Stimulated activated CD8-positive, alpha-beta memory T cell treated with anti-CD3 and anti-CD28 coated beads, Interleukin-4, amount 100 ng/mL, for 48 hours (primary cell): ENCODE measurements at places on chromosomes 13 and 19.

DNA sequence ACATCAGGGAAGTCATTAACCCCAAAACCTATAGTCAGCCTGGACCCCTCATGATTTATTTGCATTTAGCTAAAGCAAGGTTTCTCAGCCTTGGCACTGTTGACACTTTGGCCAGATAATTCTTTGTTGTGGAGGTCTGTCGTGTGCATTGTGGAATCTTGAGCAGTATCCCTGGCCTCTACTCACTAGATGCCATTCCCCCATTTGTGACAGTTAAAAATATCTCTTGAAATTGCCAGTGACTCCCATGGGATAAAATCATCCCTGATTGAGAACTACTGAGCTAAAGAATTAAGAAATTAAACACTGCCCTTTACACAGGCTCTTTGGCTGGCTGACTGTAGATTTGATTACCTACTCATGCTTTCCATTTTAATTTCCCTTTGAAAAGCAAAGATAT is 102.7 kb downstream of the LMO7 start:
- DNase-seq, result no peak

DNA sequence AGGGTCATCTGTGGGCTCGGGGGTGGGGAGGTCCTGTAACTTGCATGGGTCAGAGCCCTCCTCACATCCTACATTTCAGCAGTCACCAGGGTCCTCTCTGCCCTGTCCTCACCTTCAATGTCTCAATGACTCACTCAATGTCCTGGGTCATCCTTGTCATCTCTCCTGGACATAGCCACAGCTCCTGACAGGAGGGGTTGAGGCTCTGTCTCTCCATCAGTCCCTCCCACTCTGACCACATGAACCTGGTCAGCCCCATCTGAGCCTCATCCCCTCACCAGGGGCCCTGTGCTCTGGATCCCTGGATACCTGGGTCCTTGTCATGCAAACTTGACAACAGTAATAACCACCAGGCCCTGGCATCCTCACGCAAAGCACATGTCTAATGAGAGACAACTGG is 13.4 kb downstream of the CEACAM21 start:
- no peak for DNase-seq

DNA sequence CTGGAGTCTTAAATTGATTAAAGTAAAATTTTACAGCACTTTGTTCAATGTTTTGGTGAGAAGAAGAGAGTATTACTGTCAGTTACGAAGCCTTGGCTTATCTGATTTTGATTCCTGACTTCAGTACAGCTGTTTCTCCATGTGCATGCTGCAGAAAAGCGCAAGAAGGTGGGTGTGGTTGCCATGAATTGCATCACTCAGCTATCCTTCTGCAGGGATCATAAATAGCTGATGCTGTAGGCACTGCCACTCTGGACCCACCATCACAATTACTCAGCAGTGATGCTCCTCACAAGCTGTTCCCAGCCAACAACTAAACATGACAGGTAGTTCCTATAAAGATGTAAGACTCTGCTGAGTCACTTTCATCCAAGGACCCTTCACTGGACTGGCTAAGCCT is 321.2 kb downstream of the IRS2 start:
- no peak for DNase-seq

DNA sequence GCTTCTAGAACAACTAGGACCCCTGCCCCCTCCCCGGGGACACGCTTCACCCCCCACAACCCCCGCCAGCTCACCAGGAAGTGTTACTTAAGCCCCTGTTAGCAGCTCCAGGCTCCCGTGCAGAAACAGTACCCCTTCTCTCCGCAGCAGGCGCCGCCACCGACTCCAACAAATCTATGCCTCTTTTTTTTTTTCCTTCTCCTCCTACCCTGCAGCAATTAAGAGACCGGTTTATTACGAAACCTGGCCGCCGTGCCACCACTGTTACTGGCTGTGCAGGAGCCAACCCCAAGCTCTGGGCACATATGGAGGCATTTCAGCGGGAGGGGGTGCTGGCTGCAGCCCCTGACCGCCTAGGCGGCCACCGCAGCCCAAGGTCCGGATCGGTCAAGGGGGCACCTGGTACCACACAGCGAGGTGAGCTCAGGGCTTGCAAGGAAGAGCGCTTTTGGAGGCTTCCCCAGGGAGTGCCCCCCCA is 2.4 kb downstream of the GADD45B start:
- peak; percentile 61 for DNase-seq

DNA sequence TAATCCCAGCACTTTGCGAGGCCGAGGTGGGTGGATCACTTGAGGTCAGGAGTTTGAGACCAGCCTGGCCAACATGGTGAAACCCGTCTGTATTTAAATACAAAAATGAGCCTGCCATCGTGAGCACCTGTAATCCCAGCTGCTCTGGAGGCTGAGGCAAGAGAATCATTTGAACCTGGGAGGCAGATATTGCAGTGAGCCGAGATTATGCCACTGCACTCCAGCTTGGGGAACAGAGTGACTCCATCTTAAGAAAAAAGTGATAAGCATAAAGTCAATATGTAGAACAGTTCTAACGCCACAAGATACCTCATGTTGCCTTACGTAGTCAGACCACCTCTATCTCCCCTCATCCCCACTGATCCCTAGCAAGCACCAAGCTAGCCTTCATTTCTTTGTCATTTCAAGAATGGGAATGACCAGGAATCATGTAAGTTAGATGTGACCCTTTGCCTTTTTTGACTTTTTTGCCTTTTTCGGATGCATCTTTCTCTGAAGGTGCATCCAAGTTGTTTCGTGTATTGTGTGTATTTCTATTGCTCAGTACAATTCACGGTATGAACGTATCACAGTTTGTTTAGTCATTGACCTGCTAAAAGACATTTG is 6.4 kb downstream of the RPL21 start:
- no peak for DNase-seq
